ENCODE measurements at places on chromosomes 16 and 17.

- peak; percentile 72 for DNase-seq
Observed at GRCh38 chr16:78503602-78504001, 404.1 kb downstream of the WWOX start.

DNA sequence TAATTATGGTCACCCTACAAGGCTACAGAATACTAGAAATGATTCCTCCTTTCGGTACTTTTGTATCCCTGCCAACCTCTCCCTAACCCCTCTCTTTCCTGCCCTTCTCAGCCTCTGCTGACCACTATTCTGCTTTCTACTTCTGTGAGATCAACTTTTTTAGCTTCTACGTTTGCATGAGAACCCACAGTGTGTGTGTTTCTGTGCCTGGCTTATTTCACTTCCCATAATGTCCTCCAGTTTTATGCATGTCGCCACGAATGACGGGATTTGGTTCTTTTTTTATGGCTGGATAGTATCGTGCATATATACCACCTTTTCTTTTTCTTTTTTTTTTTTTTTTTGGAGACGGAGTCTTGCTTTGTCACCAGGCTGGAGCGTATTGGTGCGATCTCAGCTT lies 92.1 kb downstream of the RAP1GAP2 start:
- DNase-seq, result no peak

- no peak for DNase-seq
Observed at GRCh38 chr16:84331998-84332780, 36.1 kb upstream of the ATP2C2 start.

DNA sequence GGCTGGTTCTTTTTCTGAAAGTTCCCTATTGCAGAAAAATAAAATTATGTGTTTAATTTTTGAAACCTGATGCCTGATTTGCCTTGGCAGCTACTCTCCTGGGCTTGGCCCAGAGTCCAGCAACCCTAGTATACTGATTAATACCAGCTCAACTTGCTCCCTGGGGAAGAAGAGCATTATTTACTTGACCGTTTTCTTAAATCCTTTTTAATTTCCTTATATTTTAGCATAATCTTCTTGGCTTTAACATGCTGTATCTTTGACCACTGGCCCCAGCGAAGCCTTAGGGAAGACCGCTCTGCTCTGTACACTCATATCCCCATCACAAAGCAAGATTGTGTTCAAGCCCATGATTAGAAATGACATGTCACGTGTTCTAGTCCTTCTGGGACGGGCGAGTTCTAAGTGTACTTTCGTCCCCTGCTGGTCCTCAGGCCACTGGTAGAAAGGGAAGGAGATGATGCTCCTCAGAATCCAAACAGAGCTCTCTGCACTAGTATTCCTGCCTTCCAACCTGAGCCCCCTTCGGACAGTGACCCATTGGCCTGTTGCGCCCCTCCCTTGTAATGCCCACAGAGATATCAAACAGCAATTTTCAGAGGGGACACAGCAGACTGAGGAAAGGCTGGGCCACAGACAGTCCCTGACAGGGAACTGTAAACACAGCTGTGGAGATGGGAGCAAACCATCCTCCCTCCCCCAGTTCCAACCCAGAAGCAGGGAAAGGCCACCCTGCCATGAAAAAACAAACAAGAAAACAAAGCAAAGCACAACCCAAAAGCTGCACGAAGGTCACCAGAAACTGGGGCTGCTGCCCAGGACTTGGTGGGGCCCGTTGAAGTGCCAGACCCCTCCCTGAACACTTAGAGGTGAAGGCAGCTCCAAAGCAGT lies 4.3 kb upstream of the EZH1 start:
- no peak for DNase-seq

DNA sequence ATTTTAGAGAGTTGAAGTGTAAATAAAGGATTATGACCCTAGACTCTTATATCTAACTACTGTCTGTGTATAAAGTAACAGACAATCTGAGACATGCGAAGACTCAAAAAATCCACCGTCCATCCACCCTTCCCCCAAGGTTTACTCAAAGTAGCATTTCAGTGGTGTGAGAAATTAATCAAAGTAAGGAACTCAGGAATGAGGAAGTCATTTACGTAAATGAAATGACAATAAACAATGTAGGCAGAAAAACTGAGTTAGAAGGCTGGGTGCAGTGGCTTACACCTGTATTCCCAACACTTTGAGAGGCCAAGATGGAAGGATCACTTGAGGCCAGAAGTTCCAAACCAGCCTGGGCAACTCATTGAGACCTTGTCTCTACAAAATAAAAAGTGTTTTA lies 19.8 kb upstream of the NTN1 start:
- no peak for DNase-seq

- peak; percentile 61 for DNase-seq
Observed at GRCh38 chr17:42563143-42563509, 1.2 kb downstream of the COASY start.
